ENCODE measurements at places on chromosomes 5 and 9.

DNA sequence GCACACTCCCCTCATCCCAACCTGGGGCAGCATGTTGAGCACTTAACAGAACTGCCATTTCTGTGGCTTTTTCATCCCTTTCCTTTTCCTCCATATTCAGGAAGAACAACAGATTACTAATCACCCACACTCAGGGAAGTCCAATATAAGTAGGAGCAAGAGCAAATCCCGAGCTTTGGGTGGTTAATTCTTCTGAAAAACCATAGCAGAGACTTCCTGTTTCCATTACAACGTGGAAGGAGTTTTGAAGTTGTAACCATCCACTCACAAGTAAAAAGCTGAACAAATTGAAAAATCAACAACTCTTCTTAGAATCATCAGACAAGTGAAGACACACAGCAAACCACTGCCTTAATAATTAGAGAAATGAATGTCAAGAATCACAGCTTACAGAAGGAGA is 8.2 kb downstream of the CTSL start:
- no peak for DNase-seq

GRCh38 chr9:27626244-27627187 is 53.2 kb upstream of the C9orf72 start:
- DNase-seq = no peak

DNA sequence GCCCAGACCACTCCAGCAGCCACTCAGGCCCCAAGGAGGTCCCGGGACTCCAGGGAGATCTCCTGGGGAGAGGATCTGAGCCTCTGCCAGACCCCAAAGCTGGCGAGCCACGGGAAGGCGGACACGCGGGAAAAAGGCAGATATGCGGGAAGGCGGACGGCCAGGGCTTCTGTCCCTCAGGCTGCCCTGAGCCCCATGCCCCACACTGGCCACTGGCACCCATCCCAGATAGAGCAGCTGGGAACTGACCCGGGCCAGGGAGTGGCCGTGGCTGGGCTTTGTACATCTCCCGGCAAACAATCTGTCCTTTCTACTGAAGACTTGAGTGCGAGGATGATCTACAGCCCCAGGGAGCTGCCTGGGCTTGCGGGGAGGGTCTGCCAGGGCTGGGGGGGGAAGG is 21.1 kb upstream of the NOTCH1 start:
- DNase-seq = no peak

GRCh38 chr5:52605317-52606313 is 182.1 kb upstream of the ITGA1 start:
- DNase-seq = no peak

DNA sequence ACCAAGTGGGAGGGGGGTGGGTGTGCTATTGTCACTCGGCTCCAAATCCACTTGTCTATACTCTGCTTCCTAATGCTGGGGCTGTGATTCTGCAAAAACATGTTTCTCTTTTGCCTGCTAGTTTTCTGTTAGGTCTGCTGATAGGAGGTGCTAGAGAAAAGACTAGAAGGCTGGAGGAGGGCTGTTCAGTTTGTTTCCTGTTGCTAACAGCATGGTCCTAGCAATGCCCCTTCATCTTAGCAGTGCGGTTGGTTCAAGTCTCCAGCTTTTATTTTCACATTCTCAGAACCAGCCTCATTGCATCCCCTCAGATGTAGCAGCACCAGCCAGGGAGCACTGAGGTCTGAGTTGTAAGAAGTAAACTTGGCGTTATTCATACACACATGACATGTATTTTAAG is 310.2 kb downstream of the YTHDC2 start:
- no peak for DNase-seq

- DNase-seq = no peak
Measured at GRCh38 chr9:16485160-16485559, 385.3 kb downstream of the BNC2 start.

DNA sequence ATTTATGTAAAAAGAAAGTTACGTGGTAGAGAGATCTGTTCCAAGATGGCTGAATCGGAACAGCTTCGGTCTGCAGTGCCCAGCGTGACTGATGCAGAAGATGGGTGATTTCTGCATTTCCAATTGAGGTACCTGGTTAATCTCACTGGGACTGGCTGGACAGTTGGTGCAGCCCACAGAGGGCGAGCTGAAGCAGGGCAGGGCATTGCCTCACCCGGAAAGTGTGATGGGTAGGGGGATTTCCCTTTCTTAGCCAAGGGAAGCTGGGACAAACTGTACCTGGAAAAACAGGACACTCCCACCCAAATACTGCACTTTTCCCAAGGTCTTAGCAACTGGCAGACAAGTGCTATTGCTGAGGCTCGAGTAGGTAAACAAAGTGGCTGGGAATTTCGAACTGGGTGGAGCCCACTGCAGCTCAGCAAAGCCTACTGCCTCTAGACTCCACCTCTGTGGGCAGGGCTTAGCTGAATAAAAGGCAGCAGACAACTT is 13.1 kb upstream of the HSD17B4 start:
- no peak for DNase-seq

All from activated B cell treated with CpG ODN at 0.5 μM for 24 hours (primary cell).